ENCODE measurements at places on chromosomes 2 and 18.

DNA sequence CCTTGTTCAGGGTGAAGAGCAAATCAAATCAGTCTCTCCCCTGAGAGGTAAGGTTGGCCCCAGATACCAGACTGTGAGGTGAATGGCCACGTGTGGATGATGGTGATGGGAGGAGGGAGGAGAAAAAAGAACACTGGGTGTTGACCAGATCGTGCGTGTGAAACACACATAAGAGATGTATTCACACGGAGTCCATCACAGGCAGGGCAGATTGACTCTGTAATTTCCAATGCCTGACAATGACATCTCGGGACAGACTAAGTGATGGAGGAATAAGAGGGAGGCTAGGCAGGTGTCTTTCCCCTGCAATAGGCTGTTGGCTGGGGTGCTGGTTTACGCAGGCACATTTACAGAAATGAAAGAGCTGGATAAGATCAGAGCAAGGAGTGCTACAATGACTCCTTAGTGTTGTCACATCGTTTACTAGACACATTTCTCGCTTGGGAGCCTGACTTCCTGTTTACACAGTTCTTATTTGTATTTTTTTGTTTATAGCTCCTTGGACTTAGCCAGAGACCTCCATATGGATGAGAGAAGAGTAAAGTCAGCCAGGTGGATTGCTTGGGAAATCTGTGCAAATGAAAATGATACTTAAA, 43.1 kb downstream of the CPO start:
- no peak for DNase-seq
- H3K4me1 ChIP-seq: peaks cover 6% of the 10 kb centered on the region
- no peak overlapping the region for H3K4me3 ChIP-seq

DNA sequence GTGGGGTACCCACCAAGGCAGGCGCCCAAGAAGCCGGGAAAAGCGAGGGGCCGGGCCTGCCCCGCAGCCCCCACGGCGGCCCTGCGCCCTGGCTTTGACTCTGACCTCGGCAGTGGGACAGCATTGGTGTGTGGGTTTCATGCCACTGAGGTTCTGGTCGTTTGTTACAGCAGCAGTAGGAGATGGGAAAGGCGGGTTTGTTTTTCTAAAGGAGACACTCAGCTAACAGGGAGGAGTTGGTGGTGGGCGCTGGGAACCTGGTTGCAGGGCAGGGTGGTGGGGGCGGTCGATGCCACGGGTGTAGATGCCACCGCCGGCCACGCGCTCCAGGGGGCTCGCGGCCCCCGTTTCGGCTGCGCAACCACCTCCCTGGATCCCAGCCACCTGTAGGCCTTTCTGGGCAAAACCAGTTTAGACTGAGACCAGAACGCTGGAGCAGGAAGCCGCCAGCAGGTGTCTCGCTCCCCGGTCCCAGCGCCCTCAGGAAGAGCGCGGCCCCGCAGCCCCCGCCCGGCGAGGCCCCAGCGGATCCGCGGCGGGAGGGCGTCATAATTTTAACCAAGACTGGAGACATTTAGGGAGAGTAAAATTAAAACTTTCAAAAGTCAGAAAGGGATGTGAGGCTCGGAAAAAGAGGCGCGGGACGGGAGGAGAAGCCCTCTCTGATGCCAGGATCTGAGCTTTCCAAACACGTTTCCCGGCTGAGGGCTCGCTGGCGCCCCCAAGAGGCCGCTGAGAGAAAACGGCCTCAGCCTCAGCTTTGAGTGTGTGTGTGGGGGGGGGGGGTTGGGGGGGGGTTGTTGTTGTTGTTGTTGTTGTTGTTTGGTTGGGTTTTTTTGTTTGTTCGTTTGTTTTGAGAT, 17.4 kb downstream of the CIDEA start:
- peak overlapping the region; percentile 63 for H3K4me3 ChIP-seq
- H3K36me3 ChIP-seq: no peaks in the 10 kb centered on the region
- no peaks in the 10 kb centered on the region for H3K4me1 ChIP-seq
- peak; percentile 83 for DNase-seq
- H3K27ac ChIP-seq: peak overlapping the region; percentile 55
- H3K27me3 ChIP-seq: no peaks in the 10 kb centered on the region

- no peak overlapping the region for H3K27ac ChIP-seq
- peaks cover 53% of the 10 kb centered on the region for H3K4me1 ChIP-seq
Observed at GRCh38 chr2:69570474-69570873, 73.1 kb downstream of the AAK1 start.

GRCh38 chr2:219541611-219542180, 1.9 kb downstream of the CHPF start:
- H3K27me3 ChIP-seq: no peaks in the 10 kb centered on the region
- DNase-seq: peak; percentile 87
- H3K4me3 ChIP-seq: peak overlapping the region; percentile 38

DNA sequence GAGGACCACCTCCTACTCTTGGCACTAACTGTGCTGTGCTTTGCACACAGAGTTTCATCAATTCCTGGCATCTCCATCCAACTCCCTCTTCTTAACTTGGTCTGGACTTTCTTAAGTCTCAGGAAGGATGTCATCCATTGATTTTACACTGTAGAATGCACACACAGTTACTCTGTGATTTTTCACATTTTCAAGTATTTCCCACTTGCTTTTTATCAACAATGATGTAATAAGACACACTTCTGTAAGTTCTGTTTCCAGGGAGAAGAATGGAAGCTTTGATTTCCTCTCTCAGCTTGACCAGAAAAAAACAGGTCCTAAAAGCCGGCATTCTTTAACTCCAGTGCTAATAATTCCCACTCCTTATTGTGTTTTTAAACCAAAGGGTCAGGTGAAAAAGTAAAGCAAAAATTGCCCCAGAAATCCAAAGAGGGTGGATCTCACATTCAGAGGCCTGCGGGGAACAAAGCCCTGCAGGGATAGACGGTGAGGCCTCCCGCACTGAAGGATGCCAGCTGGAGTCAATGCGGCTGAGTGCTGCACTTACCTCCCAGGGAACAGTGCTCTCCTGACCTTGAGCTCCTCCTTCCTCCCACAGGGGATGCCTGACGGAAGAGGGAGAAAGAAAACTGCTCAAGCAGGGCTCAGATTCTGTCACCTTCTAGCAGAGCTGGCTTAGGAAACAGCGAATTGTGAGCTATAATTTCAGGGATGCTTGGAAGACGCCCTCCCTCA, 83.1 kb downstream of the PDCL3 start:
- no peaks in the 10 kb centered on the region for H3K27me3 ChIP-seq
- H3K4me3 ChIP-seq: no peak overlapping the region
- no peak overlapping the region for H3K27ac ChIP-seq
- no peaks in the 10 kb centered on the region for H3K36me3 ChIP-seq

GRCh38 chr2:72722492-72723070, 103.3 kb downstream of the EXOC6B start:
- no peaks in the 10 kb centered on the region for H3K27me3 ChIP-seq
- no peak for DNase-seq
- H3K36me3 ChIP-seq: peaks cover 5% of the 10 kb centered on the region
- H3K27ac ChIP-seq: no peak overlapping the region
- H3K4me1 ChIP-seq: no peaks in the 10 kb centered on the region

- no peaks in the 10 kb centered on the region for H3K27me3 ChIP-seq
- H3K4me3 ChIP-seq: no peak overlapping the region
- no peaks in the 10 kb centered on the region for H3K4me1 ChIP-seq
- DNase-seq: no peak
- no peak overlapping the region for H3K27ac ChIP-seq
Observed at GRCh38 chr18:74514860-74515495, 18.8 kb downstream of the CNDP2 start.

- H3K27me3 ChIP-seq: no peaks in the 10 kb centered on the region
- DNase-seq: no peak
- H3K36me3 ChIP-seq: no peaks in the 10 kb centered on the region
- peak overlapping the region; percentile 43 for H3K4me3 ChIP-seq
- peaks cover 48% of the 10 kb centered on the region for H3K4me1 ChIP-seq
Observed at GRCh38 chr2:64942693-64943092, 46.5 kb upstream of the SLC1A4 start.

DNA sequence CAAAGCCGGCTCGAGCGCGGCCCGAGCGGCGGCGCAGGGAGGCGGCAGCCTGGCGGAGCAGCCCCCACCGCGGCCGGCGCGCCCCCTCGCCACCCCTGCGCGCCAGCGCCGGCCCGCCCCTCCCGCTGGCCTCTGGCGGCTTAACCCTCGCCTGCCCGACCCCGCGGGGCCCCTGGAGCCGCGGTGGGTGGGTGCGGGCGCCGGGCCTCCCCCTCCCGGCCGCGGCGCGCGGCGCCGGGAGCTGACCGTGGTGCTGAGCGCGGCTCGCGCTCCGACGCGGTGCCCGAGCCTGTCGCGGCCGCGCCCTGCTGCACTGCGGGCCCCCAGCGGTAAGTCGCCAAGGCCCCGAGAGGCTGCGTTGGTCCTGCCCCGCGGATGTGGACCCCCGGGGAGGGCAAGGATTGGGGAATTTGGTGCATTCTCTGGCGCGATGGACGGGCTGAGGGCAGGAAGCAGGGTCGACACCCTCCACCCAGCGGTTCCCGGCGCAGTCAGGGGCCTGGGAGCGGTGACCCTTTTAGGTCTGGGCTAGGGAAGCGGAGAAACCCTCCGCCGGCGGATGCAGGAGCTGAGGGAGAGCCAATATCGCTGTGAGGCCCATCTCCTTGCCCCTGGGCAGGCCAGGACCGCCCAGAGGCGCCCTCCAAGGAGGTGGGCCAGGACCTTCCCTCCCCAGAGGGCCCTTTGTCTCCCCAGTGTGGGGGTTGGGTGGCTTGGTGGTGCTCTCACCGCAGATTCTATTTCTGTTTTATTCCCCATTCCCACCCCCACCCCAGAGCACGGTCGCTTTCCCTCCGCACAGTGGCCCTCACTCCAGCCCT, 923 bp downstream of the AMER3 start:
- H3K4me1 ChIP-seq: no peaks in the 10 kb centered on the region
- peak overlapping the region; percentile 44 for H3K4me3 ChIP-seq
- no peak for DNase-seq
- no peak overlapping the region for H3K27ac ChIP-seq
- peaks cover 38% of the 10 kb centered on the region for H3K27me3 ChIP-seq
- H3K36me3 ChIP-seq: no peaks in the 10 kb centered on the region

- no peaks in the 10 kb centered on the region for H3K4me1 ChIP-seq
- DNase-seq: peak; percentile 52
- no peaks in the 10 kb centered on the region for H3K27me3 ChIP-seq
- no peak overlapping the region for H3K4me3 ChIP-seq
Observed at GRCh38 chr2:240460781-240461431, 25.4 kb downstream of the GPC1 start.

GRCh38 chr2:133561045-133561852, 7.0 kb downstream of the NCKAP5 start:
- H3K36me3 ChIP-seq: no peaks in the 10 kb centered on the region
- H3K4me3 ChIP-seq: no peak overlapping the region
- no peaks in the 10 kb centered on the region for H3K27me3 ChIP-seq
- no peaks in the 10 kb centered on the region for H3K4me1 ChIP-seq
- DNase-seq: no peak

DNA sequence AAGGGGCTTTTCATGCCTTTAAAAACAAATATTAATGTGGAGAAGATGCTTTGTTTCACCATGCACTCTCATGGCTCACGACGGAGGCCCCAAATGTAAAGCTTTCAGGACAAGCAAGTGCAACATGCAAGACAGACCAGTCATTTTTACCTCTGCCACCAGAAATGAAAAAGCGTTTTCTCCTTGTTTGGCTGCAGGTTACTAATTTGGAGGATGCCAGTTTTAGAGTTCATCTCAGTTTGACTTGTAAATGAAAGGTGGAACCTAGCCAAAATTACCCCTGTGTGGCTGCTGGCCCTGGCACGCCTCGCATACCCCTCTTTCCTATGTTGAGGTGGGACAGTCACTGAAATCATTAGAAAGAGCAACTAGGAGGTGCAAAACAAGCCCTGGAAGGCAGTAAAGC, 138.6 kb downstream of the BCL2 start:
- H3K4me1 ChIP-seq: peaks cover 47% of the 10 kb centered on the region
- H3K36me3 ChIP-seq: no peaks in the 10 kb centered on the region
- no peaks in the 10 kb centered on the region for H3K27me3 ChIP-seq
- H3K4me3 ChIP-seq: no peak overlapping the region

DNA sequence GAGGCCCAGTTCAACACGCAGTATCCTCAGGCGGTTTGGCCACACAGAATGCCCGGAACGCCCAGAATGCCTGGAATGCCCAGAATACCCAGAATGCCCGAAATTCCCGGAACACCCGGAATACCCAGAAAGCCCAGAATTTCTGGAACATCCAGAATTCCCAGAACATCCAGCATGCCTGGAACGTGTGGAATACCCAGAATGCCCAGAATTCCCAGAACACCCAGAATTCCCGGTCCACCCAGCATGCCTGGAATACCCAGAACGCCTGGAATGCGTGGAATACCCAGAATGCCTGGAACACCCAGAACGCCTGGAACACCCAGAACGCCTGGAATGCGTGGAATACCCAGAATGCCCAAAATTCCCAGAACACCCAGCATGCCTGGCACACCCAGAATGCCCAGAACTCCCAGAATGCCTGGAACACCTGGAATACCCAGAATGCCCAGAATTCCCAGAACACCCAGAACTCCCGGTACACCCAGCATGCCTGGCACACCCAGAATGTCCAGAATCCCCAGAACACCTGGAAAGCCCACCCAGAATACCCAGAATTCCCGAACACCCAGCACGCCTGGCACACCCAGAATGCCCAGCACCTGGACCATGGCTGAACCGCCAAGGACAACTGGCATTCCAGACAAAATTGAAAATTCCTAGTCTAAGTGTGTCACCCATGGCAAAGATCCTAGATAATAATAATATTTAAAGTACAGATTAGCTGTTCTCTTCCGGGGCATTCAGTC, 487.4 kb upstream of the SALL3 start:
- no peak overlapping the region for H3K4me3 ChIP-seq
- no peaks in the 10 kb centered on the region for H3K4me1 ChIP-seq
- no peak overlapping the region for H3K27ac ChIP-seq
- no peaks in the 10 kb centered on the region for H3K27me3 ChIP-seq

GRCh38 chr2:229815858-229816257, 101.5 kb upstream of the DNER start:
- H3K4me3 ChIP-seq: no peak overlapping the region
- H3K4me1 ChIP-seq: no peaks in the 10 kb centered on the region
- no peak for DNase-seq
- peaks cover 85% of the 10 kb centered on the region for H3K36me3 ChIP-seq
- H3K27me3 ChIP-seq: no peaks in the 10 kb centered on the region

DNA sequence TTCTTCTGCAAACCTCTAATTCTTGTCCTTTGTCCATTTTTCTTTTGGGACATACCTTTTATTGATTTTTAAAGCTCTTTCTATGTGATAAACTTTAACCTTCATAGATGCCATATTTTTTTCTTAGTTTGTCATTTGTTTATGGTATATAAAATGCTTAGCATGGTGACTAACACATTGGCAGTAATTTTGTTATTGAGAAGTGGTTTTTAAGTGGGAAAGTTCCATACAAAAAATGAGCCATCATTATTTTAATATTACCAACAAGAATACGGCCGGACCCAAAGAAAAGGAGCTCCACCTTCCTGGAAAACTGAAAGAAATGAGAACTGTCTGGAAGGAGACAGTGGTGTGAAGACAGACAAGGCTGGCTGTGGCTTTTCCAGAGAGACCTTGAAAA, 270.1 kb upstream of the SIX2 start:
- H3K36me3 ChIP-seq: no peaks in the 10 kb centered on the region
- DNase-seq: no peak
- H3K4me3 ChIP-seq: no peak overlapping the region
